ENCODE measurements at places on chromosomes 6 and 20.

GRCh38 chr6:154513601-154514320 lies 3.3 kb upstream of the CNKSR3 start:
- no peak for DNase-seq

GRCh38 chr20:12199703-12200102 lies 282.0 kb downstream of the BTBD3 start:
- DNase-seq, result no peak

DNA sequence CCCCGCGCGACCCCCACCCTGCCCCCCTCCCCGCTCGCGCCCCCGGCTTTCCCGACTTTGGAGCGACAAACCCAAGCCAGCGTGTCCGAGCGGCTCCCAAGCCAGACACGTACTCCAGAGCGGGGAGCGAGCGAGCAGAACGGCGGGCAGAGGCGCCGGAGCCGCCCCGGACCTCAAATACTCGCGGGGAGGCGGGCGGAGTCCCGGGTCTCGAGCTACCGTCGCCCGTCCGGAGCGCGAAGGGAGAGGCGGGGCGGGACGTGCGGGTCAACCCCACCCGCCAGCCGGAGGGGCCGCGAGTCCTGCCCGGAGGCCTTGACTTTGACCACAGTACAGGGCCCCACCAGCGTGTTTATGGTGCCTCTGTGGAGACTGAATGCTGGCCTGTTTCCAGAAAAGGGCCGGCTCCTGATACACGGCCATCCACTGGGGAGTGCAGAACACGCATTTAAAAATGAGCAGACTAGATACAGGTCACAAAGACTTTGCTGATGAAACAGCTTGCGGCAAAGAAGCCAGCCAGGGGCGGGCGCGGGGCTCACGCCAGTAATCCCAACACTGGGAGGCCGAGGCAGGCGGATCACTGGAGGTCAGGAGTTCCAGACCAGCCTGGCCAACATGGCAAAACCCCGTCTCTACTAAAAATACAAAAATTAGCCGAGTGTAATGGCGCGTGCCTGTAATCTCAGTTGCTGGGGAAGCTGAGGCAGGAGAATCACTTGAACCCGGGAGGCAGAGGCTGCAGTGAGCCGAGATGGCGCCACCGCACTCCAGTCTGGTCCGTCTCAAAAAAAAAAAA lies at the start of gene SERPINB6:
Gene SERPINB6 (minus strand): TSS at position 148 of the 799 bp plus-strand sequence. CDS start 12,235 bp downstream, outside the sequence.
- DNase-seq, result peak; percentile 74

DNA sequence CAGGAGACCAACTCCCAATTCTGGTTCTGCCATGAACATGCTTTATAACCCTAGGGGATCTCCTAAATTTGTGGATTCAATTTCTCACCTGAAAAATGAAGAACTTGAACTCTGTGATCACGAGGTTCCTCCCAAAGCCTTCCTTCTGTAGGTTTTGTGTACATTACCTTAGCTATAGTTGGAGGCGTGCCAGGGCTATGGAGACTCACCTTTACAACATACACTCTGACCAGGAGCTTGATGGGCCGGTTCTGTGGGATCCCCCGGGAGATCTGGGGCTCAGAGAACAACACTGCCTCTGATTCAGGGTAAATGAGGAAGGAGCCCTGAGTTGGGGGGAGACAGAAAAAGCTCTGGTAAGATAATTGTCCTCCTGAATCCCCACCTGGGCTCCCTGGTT lies 34.1 kb downstream of the ERGIC3 start:
- no peak for DNase-seq

GRCh38 chr6:87155842-87156815 lies 764 bp downstream of the ZNF292 start:
- DNase-seq, result peak; percentile 46

GRCh38 chr6:11433860-11434259 lies 103.7 kb upstream of the TMEM170B start:
- DNase-seq, result peak; percentile 13

- DNase-seq, result no peak
Measured at GRCh38 chr20:363319-364078, 16.6 kb downstream of the NRSN2 start.
